Activated CD4-positive, alpha-beta memory T cell treated with anti-CD3 and anti-CD28 coated beads, Interleukin-2, amount 10 ng/mL, durations not matched to agents 7 days and 5 days (primary cell): ENCODE measurements at places on chromosomes 6 and 20.

GRCh38 chr6:44285552-44286284, 15.5 kb downstream of the TMEM151B start:
- DNase-seq: no peak

- no peak for DNase-seq
Measured at GRCh38 chr6:151021896-151022295, 156.4 kb downstream of the MTHFD1L start.

- no peak for DNase-seq
Measured at GRCh38 chr6:16174416-16175078, 45.7 kb downstream of the MYLIP start.

DNA sequence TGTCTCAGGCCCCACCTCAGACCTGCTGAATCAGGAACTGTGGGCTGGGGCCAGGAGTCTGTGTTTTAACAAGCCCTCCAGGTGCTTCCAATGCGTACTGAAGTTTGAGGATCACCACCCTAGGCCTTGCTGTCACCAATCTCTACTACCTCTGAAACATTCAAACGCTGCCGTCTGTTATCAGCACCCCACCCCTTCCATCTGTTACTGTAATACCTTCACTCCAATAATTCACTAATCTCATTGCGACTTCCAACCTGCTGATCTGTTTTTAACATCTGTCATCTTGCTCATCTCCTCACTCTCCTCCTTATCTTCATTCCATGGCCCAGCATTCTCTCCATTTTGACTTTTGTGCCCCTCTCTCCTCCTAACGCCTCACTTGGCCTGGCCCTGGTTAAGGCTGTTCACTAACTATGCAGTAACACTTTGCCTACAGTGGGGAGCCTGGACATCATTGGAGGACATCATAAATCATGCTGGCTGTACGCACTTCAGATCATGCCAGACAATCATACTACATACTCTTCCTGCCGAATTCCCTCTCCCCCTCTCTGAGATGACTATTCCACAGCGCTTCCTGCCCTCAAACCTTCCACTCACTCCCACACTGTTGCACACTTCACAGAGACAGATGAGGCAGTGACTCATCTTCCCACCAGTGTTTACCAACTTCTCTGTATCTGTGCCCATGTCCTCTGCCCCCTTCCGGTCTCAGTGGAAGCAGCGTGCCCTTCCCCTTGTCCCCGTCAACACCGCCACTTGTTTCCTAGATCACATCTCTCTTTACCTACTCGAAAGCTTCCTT, 3.0 kb upstream of the GUCA1B start:
- DNase-seq: peak; percentile 26

DNA sequence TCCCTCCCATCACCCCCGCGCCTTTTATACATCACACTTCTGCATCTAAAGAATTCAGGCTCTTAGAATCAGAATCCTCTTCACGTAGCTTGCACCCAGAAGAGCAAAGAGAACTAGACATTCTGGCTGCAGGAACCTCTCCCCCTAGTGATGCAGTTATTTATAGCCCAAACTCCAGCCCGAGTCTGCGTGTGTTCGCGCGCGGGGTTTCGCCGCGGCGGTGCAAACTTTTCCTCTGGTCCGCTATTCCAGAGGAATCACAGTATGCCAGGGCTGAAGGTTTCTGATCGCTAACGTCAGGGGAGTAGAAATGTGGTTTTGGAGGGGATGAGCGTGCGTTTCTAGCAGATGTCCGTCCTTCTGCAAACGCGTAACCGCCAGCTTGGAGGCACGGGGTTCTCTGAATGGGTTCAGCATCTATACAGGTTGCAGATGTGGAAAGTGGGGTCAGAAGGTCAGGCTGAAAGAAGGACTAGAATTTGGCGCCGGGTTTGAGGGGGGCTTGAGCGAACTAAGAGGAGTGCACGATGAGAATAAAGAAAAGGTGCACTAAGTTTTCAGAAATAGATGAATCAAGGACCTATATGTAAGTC, 1.8 kb downstream of the EPHA7 start:
- DNase-seq: no peak

GRCh38 chr6:141035312-141036200, 1097.2 kb upstream of the GJE1 start:
- DNase-seq: no peak

- DNase-seq: peak; percentile 51
Measured at GRCh38 chr20:35226884-35227681, 593 bp downstream of the MMP24 start.

GRCh38 chr20:7758406-7758805, 181.9 kb downstream of the HAO1 start:
- no peak for DNase-seq
